Posterior cingulate gyrus (tissue), 11 donors: ENCODE measurements at places on chromosomes 5 and 9.

GRCh38 chr9:108271646-108272348 lies 584.0 kb downstream of the ACTL7B start:
- DNase-seq = no peak

- DNase-seq = no peak
Measured at GRCh38 chr9:17955409-17955808, 376.5 kb downstream of the SH3GL2 start.

- peak; percentile 90 for DNase-seq
Measured at GRCh38 chr9:114382699-114383520, 4.9 kb downstream of the AKNA start.

DNA sequence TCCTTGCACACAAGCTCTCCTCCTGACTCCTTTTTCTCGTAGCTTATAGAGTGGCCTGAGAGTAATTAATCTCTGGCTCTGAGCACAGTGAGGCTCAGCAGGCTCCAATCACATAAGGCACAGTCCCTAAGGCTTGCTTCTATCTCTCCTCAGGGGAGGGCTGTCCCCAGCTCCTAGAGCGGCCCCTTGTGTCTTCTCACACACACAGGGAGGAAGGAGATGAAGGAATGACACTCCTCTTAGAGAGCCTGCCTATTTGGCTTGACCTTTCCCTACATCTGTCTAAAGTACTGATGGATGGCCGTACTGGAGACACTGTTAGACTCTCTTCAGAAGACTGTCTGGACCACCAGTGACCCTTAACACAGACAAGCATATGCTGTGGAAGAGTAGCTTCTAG lies 12.9 kb downstream of the TAS2R1 start:
- no peak for DNase-seq

DNA sequence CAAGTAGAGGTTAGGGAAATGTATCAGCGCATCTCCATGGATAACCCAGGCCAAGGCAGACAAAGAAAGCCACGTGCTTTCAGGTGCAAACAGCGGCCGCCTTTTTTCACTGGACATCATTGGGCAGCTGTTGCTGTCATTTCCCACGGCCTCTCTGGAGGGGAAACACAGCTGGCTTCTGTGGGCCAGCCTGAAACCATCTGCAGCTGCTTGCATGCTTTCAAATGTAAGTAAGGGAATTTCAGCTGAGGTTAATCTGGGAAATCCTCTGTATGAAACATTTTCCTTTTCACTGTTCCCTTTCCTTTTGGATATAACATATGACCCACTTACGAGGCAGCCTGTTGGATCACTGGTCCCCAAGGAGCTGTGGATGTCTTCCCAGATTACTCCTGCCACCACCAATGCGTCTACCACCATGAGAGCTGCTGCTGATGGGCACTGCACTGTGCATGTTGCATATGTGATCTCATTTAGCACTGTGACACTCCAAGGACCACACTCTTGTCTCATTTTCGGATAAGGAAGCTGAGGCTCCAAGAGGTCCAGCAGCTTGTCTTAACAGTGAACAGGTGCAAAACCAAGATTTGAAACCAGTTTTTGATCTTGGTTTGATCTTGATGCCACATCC lies 106.3 kb downstream of the C9orf152 start:
- no peak for DNase-seq

GRCh38 chr5:87195616-87196015 lies 72.1 kb upstream of the RASA1 start:
- no peak for DNase-seq

- DNase-seq = no peak
Measured at GRCh38 chr9:117523531-117524153, 108.8 kb upstream of the ASTN2 start.

- DNase-seq = no peak
Measured at GRCh38 chr5:119458911-119459632, 6.8 kb downstream of the HSD17B4 start.

GRCh38 chr9:86045654-86046053 lies 53.7 kb downstream of the GOLM1 start:
- no peak for DNase-seq

DNA sequence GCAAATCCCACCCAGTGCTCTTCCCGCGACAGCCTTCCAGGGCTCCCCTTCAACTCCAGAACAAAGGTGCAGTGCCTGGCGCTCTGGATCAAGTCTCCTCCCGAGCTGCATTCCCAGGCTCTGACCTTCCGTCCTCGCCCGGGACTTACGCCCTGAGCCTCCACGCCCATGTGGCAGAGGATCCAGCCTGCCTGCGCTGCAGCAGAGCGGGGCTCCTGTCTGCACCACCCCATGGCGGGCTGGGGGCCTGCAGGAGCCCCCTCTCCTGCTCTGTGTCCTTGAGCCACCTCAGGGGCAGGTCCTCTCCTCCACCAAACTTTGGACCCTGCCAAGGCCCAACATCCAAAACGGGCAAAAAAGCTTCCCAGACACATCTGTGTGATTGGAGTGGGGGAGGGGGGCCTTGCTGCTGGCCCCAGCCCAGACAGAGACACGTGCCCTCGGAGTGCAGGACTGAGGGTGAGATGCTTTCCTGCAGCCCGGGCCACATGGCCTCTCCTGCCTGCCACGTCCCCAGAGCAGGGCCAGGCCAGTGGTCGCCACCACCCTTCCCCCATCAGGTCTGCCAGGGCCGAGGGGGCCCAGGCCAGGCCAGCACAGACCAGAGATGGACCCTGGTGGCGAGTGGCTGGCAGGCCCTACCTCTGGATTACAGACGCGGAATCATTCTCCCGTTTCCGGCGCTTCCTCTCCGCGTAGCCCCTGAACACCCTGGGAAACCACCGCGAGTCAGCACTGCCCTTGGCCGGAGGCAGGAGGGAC lies 4.4 kb downstream of the NSMF start:
- peak; percentile 8 for DNase-seq

GRCh38 chr9:36245906-36246305 lies 12.3 kb downstream of the GNE start:
- DNase-seq = no peak

- no peak for DNase-seq
Measured at GRCh38 chr5:132802044-132802684, 10.9 kb upstream of the SOWAHA start.

GRCh38 chr9:134681061-134681661 lies 39.6 kb downstream of the COL5A1 start:
- peak; percentile 58 for DNase-seq

DNA sequence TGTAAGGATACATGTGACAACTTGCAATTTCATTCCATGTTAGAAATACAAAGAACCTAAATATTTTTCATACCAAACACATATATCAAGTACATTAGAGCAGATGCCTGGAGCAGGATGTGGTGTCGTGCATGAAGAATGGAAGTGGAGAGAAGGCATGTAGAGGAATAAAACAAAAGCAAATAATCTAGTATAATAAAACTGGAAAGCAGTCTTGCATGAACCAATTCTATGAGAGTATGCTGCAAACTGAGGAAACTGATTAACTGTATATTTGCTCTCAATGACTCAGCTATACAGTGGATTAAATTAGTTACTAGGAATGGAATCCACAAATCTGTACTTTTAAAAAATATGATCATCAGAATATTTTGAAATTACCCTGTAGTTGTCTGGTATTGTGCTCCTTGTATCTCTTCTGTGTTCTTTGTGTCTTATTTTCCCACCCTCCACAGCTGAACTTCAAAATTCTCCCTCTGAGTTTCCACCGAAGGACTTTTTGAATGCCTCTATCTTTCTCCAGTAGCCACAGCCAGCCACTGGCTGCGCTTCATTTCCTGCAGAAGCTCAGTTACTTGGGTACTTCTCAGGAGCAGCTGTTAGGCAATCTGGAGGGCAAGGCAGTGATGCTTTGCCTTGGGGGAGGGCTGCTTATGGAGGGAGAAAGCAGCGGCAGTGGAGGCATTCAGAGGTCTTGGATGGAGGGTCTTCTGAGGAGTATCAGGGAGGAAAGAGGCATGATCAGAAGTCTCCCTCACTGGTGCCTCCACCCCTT lies 608.0 kb downstream of the BRINP1 start:
- DNase-seq = no peak

GRCh38 chr5:127988146-127988760 lies 95.3 kb upstream of the SLC12A2 start:
- no peak for DNase-seq

DNA sequence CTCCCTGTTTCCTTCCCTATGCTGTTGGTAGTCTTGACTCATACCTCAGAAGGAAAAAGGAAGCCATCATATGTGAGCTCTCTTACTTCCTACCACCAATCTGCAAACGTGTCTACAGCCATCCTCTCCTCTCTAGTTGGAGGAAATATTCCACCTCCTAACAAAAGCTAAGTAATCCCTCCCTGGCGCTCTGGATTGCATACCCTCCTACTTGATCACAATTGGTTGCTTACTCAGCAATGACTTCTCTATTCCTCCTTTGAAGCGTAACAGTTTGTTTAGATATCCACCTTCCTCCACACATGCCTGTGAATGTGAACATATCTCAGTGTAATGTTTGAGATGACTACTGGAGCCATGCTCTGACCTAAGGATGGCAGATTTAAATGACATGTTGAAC lies 18.2 kb downstream of the RUSC2 start:
- DNase-seq = no peak

DNA sequence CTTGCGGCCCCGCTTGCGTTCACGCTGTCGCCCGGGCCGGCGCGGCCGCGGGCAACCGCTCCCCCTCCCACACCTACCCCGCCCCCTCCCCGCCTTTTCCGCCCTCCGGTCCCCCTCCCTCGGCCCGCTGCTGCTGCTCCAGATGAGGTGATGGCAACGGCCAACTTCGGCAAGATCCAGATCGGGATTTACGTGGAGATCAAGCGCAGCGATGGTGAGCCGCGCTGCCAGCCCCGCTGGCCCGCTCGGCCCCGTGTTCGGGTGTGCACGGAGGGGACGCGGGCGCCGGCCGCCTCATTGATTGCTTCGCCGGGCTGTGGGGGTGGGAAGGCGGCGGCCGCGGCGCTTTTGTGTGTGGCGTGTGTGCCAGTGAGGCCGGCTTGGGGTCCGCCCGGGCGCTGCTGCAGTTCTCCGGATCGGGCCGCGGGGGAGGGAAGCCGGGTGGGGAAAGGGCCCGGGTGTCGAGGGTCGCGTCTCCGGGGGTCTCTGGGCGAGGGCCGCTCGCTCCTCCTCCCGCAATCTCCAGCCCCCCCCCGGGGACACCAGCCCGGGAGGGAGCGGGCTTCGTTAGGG lies 403 bp downstream of the KIF2A start:
- peak; percentile 53 for DNase-seq

DNA sequence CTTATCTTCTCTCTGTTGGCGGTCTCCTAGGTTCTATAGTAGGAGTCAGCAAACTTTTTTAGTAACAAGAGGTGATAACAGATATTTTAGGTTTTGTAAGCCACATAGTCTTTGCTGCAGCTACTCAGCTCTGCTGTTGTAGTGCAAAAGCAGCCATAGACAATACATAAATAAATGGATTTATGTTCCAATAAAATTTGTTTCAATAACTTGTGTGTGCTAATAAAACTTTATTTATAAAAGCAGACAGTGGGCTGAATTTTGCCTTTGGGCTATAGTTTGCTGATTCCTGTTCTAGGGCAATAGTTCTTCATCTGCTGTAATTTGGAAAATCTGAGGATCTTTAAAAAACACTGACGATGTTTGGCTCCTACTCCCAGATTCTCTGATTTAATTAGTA lies 469.4 kb upstream of the TNC start:
- DNase-seq = no peak

DNA sequence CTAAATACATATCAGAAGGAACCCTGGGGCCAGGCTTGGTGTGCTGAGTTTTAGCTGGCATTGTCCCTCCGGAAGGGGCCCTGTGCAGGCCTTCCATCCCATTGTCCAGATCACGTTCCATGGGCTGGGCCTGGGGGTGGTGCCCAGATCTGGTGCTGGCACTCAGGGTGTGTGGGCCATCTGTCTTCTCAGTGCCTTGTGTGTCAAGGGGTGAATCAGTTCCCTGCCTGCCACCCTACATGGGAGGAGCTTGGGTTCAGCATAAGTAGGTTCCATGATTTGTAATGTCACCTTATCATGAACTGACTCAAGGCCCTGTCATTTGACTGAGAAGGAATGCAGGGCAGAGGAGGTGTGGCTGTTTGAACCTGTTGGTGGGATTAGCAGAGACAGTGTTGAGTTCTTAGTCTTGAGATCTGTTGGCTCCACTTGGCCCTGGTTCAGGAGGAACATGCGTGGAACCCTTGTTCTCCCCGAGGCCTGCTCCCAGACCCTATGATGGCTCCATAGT lies 176.8 kb downstream of the MACROH2A1 start:
- no peak for DNase-seq

GRCh38 chr9:106691627-106692026 lies 171.3 kb upstream of the ZNF462 start:
- no peak for DNase-seq

- DNase-seq = no peak
Measured at GRCh38 chr5:173907686-173908371, 19.7 kb downstream of the CPEB4 start.
